Hindlimb muscle (tissue), 1 donor: ENCODE measurements at places on chromosomes 5 and 9. TPM values are rescaled to one million over a fixed set of nuclear protein-coding genes. Genes with fewer than 3 reads are reported as not detected.

- no peak for DNase-seq
These were observed 4.1 kb downstream of the GLRX start for GRCh38 chr5:95818181-95819147.

- no peak for DNase-seq
These were observed 19.6 kb downstream of the IRX1 start for GRCh38 chr5:3615217-3615616.

KCNIP1 gene
- 1.3 TPM for polyA plus RNA-seq

- no peak for DNase-seq
These were observed 30.1 kb upstream of the HAPLN1 start for GRCh38 chr5:83750749-83751148.

KIF12 gene
- 0.52 TPM for polyA plus RNA-seq

LRRC19 gene
- polyA plus RNA-seq = 0.13 TPM

DNA sequence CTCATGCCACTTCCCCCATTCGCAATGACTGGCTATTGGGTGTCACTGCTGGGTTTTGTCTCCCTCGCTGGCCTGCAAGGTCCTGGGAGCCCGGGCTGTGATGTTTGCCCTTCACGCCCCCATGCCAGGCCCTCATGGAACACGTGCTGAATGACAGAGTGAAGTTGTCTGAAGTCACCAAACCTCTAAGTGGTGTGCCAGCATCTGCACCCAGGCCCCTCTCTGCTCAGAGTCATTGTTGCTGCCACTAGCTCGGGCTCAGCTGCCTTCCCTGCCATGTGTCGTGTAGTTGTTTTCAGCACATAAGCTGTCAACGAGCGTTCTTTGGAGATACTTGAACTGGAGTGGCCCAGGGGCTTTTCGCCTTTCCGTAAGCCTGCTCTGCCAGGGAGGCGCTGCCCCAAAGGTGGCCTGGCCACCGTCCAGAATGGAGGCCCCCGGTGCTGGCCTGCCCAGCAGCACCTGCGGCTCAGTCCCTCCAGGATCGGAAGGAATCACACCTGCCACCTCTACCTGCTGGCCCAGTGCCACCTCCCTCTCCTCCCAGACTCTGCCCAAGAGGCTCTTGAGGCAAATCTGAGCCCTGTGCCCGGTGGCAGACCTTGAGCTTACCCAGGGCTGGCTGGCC lies 250.1 kb downstream of the PBX3 start:
- no peak for DNase-seq

DNA sequence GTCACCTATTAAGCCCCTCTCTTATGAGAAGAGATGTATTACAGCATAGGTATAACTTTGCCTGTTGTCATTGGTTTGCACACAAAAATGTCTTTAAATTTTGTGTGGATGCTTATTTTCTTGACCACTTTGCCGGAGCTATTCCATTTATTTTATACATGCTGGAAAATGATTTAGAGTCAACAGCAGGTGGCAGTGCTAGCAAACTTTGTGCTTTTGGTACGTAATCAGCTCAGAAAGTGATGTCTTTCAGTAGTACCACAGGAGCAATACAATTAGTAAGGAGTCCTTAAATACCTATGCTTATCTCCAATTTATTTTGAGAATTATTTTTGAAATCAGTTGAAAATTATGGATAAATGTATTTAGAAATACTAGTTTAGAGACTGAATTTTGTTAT lies 19.8 kb upstream of the NUDT12 start:
- DNase-seq = no peak

LCN12 gene
- 0.67 TPM for polyA plus RNA-seq

RNF183 gene
- polyA plus RNA-seq = not detected

JAKMIP2 gene
- polyA plus RNA-seq = 1.3 TPM

GRCh38 chr9:28453918-28454317 lies 880.6 kb upstream of the C9orf72 start:
- DNase-seq = no peak

MLANA gene
- 1.4 TPM for polyA plus RNA-seq

LRSAM1 gene
- polyA plus RNA-seq = 16.9 TPM
